ENCODE measurements at places on chromosomes 6 and 20.

DNA sequence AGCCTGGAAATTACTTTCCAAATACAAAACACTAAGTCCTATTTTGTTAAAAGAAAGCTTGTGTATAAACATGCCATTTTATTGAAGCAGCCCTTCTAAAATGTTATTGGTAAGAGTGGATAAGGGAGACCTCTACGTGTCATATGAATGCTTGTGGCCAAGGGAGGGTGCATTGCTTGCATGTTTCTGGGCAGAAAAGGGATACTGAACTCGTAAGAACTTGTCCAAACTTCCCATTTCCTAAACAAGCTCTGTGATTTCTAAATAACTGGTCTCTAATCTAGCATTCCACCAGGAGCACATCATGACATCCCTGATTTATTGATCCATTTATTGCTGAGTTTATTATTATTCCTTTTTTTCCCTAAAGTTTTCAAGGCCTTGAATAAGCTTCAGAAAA lies 474.1 kb downstream of the CD109 start:
- DNase-seq, result no peak

GRCh38 chr20:53087037-53087777 lies 115.0 kb downstream of the TSHZ2 start:
- DNase-seq, result no peak

DNA sequence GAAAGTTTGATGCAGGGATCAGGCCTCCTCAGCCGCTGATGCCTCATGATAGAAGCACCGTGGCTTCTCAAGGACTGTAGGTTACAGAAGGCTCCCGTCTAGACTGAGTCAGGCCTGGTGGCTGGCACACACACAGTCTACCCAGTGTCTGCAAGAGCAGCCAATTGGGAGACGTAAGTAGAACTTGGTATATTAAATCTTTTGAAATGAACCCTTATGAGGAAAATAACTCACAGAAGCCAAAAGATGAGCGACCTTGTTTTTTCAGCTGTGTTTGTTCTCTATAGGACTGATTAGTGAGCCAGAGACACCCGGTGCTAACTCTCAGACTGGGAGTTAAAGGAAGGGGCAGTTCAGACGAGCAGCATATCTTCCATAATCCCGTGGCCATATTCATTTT lies 5.9 kb upstream of the PDE10A start:
- no peak for DNase-seq

DNA sequence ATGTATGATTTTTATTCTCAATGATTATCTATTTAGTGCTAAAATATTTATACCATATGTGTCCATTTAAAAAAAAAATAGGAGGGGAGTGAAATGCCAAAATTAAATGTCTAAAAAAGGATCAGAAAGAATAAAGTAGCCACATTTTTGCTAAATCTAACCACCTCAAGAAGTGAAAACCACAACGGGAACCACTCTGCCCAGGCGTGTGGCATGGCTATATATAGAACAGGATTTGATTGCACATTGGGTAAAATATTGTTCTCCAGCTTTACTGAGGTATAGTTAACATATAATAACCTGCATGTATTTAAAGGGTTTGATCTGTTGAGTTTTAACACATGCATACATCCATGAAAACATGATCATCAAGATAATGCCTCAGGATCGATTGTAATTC lies 19.0 kb upstream of the AFDN start:
- no peak for DNase-seq

- DNase-seq, result no peak
Observed at GRCh38 chr6:69863766-69864165, 2.6 kb upstream of the COL19A1 start.

DNA sequence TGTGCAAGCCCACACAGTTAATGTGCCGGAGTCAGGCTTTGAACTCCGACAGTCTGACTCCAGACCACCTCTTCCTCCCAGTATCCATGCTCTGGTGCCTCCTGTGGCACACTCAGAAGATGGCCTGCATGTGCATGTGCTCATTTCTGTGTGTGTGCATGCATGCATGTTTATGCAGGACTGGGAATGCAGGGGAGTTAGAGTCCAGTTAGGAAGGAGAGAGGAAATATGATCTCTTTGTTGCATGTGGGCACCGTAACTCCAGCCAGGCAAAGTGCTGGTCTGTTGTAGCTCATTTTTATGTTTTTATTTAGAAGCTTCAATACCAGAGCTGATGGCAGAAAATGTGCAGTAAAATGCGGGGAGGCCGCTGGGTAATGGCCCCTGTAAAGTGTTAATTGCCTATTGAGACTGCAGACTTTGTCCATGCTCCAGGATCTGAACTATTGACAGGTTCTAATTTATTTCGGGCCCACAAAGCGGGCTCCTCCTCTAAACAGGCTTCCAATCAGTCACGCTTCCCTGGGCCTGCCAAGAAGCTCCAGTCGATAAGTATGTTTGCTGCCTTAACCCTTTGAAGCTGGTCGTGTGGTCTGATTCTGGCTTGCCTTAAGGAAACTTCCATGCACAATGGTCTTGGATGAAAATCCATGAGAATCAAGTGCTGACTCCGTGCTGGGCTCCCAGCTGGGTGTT lies 248.3 kb downstream of the DHX35 start:
- DNase-seq, result no peak

GRCh38 chr6:119307056-119307455 lies 42.5 kb downstream of the MAN1A1 start:
- DNase-seq, result no peak

DNA sequence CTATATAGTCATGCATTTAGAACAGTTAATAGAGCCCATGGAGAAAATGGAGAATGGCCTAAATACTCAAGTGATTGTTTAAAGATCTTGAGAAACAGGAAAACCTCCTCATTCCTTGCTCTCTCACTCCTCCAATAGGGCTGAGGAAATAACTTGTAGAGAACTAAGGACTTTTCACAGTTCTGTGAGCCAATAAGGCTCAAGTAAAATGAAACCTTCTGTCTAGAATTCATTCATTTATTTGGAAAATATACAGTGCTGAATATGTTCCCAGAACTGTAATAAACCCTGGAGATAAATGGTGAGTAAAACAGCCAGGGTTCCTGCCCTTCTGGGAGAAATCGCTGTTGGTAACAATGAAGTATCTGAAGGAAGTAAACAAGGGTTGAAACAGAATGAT lies 35.3 kb downstream of the ELOVL2 start:
- no peak for DNase-seq

- no peak for DNase-seq
Observed at GRCh38 chr6:144714021-144714712, 429.0 kb downstream of the UTRN start.
